ENCODE measurements at places on chromosomes 6 and 20. TPM values are rescaled to one million over a fixed set of nuclear protein-coding genes. Genes with fewer than 3 reads are reported as not detected.

The TMEM200A gene
- total RNA-seq = 0.32 TPM

The DEFB124 gene
- not detected for total RNA-seq

The NMBR gene
- not detected for total RNA-seq

GRCh38 chr6:102918161-102918560 is 1524.7 kb downstream of the GRIK2 start:
- no peak for DNase-seq

DNA sequence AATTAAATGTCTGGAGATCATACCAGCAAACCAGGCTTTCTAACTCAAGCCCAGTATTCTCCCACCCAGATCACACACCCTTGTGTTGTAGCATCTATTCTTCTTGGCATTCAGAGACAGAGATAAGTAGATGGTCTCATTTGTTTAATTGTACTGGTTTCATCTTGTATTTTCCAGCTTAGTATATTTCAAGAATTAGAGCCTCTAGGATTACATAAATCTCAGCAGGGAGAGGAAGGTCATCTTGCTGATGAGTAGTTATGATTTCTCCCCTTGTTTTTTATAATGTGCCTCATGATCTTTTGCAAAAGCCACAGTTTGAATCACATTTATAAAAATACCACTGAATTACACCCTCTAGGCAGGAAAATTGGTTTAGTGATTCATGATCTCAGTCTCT is 106.6 kb upstream of the NRSN1 start:
- no peak for DNase-seq

- peak; percentile 83 for DNase-seq
Observed at GRCh38 chr6:33693186-33694105, 18.1 kb downstream of the UQCC2 start.

GRCh38 chr6:15755526-15755925 is 92.7 kb upstream of the DTNBP1 start:
- no peak for DNase-seq

GRCh38 chr20:19962958-19963357 is 54.2 kb upstream of the NAA20 start:
- DNase-seq = no peak

- DNase-seq = no peak
Observed at GRCh38 chr6:158819977-158820622, 932 bp upstream of the EZR start.

The IP6K3 gene
- total RNA-seq = 88.2 TPM

DNA sequence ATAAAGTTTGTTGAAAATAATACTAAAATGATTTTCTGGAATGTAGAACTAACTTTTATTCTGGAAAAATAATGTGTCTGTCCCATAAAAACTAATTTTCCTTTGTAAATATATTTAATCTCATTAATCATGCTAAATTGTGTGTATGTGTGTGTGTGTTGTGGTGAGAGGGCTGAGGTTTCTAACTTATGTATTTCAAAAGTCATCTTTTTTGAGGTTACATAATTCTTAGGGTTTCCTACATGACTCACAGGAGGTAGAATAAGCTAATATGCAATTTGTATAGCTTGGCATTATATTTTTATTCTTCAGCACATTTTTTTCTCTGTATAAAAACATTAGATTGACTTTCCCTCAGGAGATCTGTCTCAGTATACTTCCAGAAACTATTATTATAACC is 64.1 kb upstream of the CLVS2 start:
- no peak for DNase-seq

DNA sequence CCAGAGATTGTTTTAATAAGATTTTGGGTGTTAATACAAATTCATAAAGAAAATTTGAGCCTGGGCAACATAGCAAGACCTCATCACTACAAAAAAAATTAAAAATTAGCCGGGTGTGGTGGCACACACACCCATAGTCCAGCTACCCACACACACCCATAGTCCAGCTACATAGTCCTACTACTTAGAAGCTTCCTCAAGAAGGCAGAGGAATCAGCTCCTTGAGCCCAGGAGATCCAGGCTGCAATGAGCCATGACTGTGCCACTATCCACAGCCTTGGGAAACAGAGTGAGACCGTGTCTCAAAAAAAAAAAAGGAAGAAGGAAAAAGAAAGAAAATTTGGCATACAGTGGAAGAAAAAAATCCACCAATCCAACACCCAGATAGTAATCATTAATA is 16.8 kb downstream of the SEC63 start:
- DNase-seq = no peak

DNA sequence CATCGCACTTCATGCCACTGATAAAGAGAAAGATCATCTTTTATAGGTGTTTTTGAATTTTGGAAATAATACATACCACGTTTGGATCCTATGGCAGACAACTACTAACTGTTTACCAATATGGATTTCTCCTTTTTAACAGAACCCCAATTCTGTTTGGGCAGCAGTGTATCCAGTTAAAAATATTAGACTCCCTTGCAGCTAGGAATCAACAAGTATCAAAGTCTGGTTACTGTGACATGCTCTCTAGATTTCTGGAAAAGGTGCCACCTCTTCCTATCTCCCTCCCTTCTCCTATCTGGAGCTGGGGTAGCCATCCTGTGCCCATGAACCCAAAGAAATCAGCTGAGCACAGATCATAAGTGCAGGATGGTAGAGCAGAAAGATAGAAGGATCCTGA is 54.1 kb upstream of the DTNBP1 start:
- no peak for DNase-seq

DNA sequence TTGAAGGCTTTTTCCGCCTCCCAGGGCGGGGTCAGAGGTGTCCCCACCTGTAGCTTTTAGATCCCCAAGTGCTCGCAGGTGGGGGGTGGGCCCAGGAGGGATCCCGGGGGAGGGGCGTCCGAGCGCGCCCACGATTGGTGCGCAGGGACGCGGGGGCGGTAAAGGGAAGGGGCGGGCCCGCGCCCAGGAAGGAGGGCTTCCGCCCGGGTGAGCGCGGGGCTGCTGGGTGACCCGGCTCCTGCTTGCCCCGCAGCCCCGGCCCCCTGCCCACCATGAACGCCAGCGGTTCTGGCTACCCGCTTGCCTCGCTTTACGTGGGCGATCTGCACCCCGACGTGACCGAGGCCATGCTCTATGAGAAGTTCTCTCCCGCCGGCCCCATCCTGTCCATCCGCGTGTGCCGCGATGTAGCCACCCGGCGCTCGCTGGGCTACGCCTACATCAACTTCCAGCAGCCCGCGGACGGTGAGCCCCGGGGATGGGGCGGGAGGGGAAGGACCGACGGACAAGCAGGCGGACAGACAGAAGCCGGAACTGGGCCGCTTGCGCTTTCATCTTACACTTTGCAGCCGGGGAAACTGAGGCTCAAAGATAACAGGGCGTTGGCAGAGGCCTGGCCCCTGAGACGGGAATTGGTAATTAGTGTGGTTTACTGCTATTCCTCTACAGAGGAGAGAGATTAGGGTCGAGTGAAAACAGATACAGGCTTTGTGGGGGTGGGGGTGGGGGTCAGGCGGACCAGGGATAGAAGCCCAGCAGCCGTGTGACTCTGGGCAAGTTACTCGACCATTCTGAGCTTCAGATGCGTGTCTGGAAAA is at the start of gene PABPC1L:
TSS of gene PABPC1L (plus strand) at position 189 of the 818 bp plus-strand sequence. CDS start at position 273, 84 bp downstream.
- peak; percentile 49 for DNase-seq

The PRL gene
- not detected for total RNA-seq

DNA sequence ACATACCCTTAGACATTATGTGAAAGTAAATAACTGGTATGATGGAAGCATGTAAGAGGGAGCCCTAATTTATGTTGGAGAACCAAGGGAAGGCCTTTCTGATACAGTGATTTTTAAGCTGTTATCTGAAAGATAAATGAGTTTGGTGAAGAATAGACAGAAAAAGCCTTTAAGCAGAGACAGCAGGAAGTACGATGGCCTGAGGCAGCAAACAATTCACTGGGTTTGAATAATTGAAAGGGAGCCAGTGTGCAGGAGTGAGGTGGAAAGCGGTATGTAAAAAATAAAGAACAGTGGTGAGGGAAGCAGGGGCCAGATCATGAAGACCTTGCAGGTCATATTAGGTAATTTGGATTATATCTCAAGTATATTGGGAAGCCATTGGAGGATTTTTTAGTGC is 4.1 kb upstream of the RAB23 start:
- no peak for DNase-seq

- DNase-seq = peak; percentile 22
Observed at GRCh38 chr6:144955859-144956258, 670.7 kb downstream of the UTRN start.

- DNase-seq = peak; percentile 98
Observed at GRCh38 chr6:36666826-36667591, 11.5 kb upstream of the CDKN1A start.

GRCh38 chr6:132405143-132405915 is 4.1 kb upstream of the MOXD1 start:
- peak; percentile 35 for DNase-seq

GRCh38 chr20:63359937-63360849 is 956 bp downstream of the CHRNA4 start:
- DNase-seq = no peak

Data from LHCN-M2 (cell line).